ENCODE measurements at places on chromosomes 12 and 14.

DNA sequence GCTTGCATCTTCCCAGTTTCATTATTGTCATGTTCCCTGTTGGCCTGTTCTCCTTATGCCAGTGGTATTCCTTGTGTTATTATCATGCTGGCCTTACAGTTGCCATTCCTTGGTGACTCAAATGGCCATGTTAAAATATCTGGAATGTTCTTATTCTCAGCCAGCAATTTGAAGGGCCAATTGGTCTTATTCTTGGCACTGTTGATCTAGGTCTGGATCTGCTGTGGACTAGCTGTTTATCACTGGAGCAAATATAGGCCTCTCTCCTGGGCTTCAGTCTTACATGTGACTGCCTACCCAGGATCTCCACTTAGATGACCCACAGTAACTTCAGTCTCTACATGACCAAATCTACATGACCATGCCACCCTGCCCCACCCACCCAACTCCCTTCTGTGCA, 5.4 kb downstream of the CIPC start:
- DNase-seq: no peak

- DNase-seq: no peak
Measured at GRCh38 chr14:96958057-96958456, 160.9 kb downstream of the VRK1 start.

DNA sequence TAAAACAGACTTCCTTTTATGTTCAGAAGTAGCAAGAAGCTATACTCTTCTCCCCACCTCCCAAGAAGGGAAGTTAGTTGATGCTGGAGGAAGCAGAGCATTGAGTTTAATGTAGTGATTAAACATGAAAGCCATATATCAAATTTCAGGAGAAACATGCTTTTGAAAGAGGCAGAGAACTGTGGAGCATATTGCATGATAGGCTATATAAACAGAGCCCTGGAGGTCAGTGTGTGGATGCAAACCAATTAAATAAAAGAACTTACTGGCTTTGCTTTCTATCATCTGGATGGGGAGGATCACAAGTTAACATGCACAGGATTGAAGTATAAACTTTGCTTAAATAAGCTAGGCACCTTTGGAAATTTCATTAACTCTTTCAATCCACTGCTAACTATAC, 94.1 kb downstream of the MSRB3 start:
- peak; percentile 15 for DNase-seq

- peak; percentile 80 for DNase-seq
Measured at GRCh38 chr12:96425321-96425720, 25.1 kb upstream of the CDK17 start.

DNA sequence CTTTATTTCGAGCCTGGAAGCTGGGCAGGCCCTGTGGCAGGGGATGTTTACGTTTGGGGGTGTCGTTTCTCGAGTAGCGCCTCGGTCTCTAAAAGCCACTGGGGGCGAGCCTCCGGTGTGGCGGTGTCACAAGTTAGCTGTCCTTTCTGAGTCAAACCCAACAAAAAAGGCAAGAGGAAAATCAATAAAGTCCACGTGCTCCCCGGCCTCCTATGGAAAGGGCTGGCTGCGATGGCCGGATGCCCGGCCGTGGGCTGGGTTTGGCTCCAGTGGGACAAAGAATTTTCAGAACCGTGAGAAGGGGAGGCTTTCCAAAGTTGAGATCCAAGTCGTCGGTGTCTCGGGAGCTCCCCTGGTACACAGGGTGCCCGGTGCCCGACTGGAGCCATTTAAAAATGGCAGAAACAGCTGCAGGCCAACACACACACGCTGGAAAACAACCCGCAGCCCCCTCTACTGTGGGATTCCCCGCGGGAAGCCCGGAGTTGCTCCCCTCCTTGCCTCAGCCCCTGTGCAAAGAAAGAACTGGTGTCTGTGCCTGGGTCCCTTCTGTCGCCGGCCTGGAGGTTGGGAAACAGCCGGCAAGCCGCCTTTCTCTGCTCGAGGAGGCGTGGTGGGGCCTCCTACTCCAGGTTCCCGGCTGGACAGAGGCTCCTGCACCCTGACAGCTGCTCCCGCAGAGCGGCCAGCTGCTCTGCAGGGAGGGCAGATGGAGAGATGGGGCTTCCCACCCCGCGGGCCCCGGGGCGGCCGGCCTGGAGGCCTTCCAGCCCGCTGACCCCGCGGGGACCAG, 1.9 kb downstream of the BCL7A start:
- peak; percentile 11 for DNase-seq

GRCh38 chr14:54665946-54666345, 99.0 kb downstream of the SAMD4A start:
- DNase-seq: no peak

DNA sequence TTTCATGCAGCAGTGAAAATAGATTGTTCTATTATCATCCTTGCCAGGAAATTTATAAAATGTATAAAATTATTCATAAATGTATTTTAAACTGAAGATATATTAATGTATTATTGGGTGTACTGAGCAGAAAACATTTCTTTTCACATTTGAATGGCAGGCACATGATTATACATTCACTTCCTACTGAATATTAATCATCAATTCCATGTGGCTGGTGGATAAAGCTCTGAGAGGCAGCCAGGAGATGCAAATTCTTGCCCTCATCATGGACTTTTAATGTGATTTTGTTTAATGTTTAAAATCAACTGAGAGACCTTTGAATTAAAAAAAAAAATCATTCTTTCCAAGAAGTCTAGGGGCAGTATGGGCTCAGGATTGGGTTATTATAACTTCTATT, 40.8 kb downstream of the ANO6 start:
- DNase-seq: no peak

DNA sequence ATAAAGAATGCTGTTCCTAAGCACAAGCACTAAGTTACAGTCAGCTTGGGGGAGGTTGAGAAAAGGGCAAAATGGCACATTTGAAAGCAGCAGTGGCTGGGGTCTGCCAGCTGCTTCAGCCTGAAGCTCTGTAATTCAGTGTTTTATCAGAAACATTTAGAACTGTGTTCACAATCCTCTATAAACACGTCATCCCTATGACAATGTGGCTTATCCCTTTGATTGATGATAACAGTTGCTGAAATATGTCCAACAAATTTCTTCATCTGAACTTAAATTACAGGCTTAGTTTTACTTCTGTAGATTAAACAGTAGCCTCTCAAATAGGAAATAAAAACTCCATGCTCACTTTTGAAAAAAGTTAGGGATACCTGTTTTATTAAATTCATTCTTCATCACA, 108.8 kb downstream of the VEZT start:
- DNase-seq: no peak

GRCh38 chr14:63308723-63309317, 9.9 kb downstream of the GPHB5 start:
- DNase-seq: no peak

DNA sequence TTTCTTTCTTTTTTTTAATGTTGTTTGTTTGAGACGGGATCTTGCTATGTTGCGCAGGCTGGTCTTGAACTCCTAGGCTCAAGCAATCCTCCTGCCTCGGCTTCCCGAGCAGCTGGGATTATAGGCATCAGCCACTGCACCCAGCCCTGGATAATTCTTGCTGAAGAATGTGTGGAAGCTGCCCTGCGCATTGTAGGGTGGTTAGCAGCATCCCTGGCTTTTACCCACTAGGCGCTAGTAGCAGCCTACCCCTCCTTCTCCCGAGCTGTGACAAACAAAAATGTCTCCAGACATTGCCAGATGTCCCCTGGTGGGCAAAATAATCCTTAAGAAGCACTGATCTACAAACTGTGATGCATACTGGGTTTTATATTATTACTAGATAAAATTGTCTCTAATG, 6.6 kb downstream of the DCAF4 start:
- no peak for DNase-seq

DNA sequence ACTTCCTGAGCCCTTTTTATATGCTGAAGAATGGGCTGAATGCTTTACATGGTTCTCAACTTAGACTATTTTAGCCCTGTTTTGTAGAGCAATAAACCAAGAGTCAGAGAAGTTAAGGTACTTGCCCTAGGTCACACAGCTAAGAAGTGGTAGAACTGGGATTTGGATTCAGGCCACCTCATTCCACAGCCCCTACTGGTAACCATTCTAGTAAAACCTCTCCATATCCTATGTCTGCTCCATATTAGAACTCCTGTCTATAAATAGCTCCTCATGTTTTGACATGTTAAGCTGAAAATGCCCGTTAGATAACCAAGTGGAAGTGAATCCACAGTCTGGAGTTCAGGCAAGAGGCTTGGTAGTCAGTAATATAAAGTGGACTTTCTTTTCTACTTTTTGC, 111.6 kb downstream of the HECTD4 start:
- DNase-seq: no peak

DNA sequence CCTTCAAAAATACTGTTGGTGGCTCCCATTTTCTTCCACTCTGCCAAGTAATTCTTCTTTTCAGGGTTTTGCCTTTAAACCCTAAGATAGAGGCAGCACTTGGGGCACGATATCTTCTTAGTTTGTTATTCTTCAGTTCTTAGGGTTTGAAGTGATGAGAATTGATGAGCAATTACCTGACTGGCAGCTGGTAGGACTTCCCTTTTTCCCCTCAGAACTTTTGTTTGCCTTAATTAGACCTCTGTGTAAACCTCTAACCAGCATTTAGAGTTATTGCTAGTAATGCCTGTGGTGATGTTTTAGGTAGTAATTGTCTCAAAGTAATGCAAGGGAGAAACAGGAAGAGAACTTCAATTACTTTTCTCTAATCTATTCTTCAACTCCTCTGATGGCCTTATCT, 683.5 kb downstream of the RPL10L start:
- DNase-seq: no peak

GRCh38 chr14:71824816-71825215, 107.4 kb upstream of the RGS6 start:
- no peak for DNase-seq

DNA sequence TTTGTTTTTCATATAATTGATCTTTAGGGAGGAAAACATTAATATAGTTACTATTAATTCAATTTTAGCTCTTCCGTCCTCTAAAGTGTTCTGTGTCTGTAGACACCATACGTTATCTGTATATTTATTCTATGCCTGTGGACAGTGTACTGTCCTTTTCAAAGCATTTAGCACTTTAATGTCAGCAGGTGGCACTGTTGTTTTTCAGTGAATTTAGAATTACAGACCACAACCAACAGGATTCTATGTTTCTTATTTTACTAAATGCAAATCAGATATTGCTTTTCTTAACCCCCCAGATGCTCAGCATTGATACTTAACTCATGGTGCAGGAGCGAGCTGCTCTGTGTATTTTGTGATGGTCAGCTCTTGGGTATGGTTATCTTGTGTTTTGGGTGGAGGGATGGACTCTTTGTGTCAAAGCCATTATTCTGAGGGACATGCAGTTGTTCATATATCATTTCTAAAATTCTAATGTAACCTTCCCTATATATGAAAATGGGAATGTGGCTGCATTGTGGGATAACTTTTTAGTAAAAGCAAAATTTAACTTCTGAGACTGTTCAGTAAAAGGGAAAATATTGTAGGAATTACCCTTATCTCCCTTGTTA, 65.2 kb downstream of the PAPOLA start:
- DNase-seq: peak; percentile 2

DNA sequence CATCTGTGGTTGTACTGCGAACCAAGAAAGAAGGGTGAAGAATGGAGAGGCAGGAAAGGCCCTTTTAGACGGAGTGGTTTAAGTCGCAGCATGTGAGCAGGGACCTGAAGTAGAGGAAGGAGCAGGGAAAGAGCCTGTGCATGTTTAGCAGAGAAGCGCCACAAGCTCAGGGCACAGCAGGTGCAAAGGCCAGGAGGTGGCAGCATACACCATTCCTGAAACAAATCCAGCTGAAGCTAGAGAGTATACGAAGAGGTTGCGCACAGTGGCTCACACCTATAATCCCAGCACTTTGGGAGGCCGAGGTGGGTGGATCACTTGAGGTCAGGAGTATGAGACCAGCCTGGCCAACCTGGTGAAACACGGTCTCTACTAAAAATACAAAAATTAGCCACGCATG, 49.9 kb downstream of the HELB start:
- DNase-seq: no peak

DNA sequence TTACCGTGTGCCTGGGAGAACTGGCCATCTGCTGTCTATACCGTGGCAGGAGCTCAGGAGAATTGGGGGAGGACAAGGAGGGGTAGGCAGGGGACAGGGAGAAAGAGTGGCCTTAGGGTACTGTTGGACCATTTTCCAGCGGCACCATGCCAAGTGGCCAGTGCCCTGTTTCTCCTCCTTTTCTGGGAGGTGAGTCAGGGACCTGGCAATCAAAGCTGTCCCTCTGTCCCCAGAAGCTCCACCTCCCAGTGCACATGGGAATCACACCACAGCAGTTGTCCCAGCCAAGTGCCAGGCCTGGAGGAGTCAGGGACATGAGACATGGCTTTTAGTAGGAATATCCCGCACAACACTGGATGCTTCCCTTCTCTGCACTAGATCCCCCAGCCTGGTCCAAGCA, 118.0 kb downstream of the GCH1 start:
- DNase-seq: no peak
